ENCODE measurements at places on chromosomes 7 and 10.

GRCh38 chr7:55444786-55445185, 79.6 kb downstream of the LANCL2 start:
- DNase-seq: no peak

GRCh38 chr10:126135941-126136595, 239.7 kb downstream of the FANK1 start:
- DNase-seq: no peak

- DNase-seq: no peak
Measured at GRCh38 chr10:125010362-125010761, 68.4 kb downstream of the ZRANB1 start.

DNA sequence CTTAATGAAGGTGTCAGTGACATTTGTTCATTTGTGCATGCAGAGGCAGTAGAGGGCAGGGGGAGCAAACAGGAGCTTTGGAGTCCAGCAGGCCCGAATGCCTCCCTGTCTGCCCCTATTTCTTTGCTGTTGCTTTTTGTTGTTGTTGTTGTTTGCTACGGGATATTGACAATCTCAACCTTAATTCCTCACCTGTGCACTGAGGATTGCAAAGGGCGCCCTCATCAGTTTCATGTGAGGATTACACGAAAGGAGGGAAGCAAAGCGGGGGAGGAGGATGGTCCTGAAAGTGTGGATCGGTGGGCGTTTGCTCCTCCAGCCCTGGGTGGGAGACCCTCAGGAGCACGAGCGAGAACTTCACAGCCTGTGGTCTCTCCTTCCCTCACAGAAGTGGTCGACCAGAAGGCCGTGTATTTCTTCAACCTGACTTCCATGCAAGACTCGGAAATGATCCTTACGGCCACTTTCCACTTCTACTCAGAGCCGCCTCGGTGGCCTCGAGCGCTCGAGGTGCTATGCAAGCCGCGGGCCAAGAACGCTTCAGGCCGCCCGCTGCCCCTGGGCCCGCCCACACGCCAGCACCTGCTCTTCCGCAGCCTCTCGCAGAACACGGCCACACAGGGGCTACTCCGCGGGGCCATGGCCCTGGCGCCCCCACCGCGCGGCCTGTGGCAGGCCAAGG, 9.6 kb downstream of the GDF10 start:
- peak; percentile 43 for DNase-seq

GRCh38 chr7:148772297-148773089, 73.8 kb downstream of the CUL1 start:
- peak; percentile 51 for DNase-seq

DNA sequence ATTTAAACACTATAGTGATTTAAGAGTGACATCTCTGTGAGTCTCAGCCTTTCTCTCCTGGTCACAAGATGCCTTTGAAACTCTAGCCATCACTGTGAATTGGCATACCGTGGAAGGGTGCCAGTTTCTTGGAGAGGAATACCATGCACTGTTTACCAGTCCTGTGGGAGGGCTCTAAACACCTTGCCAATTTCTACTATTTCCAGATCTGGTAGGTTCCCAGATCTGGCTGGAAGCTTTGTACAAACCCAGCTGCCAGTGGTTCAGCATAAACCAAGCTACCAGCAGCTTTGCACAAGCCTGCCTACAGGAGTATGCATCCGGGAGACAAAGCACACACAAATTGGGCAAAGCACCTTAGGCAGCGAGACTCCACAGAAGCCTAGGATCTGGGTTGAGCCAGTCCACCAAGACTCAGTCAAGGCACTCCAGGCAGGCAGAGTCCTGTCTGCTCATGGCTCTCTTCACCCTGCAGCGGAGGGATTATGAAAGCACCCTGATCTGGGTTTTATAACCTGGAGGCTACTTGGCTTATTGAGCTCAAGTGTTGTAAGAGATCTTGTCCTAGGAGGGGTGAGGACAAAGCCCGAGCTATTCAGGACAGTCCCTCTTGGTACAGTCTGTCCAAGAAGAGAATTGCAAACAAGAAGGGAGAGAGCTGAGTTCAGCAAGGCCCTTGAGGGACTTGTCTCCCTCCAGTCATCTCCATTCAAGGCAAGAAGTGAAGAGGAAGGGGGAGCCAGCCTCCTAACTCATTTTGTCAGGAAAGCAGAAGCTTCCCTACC, 23.6 kb downstream of the MCM10 start:
- DNase-seq: no peak

GRCh38 chr7:50262446-50262845, 42.1 kb upstream of the IKZF1 start:
- DNase-seq: no peak

DNA sequence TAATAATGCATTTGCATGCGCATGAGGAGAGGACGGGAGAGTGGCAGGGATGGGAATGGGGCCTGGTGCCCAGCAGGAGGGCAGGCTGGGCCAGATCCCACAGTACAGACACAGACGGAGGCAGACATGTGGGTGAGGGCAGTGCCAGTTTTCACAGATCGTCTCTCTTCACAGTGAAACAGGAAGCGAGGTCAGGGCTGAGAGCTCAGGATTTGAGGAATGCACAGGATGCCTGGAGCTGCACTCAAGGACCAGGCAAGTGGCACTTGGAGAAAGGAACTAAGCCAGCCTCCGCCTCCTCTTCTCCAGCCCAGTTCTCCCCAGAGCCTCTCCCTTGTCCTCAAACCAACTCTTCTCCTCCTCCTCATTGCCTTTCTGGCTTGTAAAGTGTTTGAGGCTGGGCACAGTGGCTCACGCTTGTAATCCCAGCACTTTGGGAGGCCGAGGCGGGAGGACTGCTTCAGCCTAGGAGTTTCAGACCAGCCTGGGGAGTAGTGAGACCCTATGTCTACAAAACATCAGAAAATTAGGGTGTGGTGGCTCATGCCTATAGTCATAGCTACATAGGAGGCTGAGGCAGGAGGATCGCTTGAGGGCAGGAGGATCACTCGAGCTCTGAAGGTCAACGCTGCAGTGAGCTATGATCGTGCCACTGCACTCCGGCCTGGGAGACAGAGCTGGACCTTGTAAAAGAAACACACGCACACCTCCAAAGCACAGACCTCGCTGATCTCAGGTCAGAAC, 115.2 kb downstream of the HIP1 start:
- no peak for DNase-seq

DNA sequence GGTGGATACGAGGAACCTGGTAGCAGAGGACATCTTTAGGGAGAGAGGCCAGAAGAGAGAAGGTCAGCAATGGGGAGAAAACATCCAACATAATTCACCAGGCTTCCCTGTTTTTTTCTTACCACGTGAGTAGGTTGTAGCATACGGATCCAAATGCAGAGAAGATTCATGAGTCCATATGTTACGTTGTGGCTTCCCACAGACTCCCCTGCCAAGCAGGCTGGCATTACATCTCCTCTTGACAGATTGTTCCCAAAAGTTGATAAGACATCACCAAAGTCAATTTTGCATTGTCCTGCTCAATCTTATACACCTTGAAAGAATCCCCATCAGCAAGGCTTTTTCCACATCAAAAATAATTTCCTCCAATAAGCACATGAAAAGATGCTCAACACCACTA, 39.7 kb downstream of the DRGX start:
- no peak for DNase-seq

- DNase-seq: no peak
Measured at GRCh38 chr10:31294558-31294957, 24.5 kb upstream of the ZEB1 start.

DNA sequence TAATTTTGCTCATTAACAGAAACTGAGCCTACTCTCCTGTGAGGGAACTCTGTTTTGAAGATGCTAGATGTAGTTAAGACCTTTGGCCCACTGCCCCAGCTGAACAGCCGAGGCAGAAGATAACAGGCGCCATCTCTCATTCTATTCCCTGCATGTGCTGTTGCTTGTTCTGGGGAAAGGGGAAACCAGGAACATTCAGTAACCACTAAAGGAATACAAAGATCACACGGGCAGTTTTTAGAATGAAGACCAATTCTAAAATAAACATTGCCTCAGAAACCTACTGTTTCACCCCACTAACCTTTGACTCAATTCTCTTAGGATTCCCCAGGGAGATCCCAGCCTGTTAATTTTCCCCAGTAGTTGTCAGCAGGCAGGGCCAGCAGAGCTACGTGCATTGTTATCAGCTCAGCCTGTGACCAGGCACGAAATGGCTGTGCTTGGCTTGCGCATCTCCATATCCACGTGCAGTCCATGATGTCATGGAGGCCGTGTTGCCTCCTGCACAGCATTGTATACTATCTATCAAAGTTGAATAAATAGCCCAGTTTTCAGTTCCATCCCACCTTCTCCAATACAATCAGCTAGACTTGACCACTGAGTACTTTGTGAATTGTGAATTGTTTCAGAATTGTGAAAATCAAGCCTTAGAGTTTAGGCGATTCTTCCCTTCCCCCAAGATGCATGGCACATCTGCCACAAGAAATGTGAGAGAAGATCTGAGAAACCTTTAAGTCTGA, 36.0 kb downstream of the ANK3 start:
- DNase-seq: no peak

- no peak for DNase-seq
Measured at GRCh38 chr7:50743016-50743415, 39.7 kb downstream of the GRB10 start.

DNA sequence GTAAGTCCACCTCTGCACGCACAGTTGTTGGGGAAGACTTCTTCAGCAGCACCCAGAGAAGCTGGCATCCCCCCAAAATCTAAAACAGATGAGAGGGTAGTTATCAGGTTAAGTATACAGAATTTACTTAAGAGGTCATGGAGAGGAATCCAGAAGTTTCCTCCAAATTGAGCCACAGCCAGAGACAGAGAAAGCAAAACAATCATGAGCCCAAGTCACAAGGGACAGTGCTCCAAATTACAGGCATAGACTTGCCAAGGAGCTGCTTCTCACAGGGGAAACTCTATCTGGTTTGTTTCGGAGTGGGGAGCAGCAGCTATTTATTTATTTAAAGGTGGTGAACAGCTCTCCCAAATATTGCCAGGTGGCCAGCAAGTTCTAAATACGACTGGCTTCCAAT, 308.4 kb downstream of the SKIDA1 start:
- DNase-seq: no peak

GRCh38 chr7:94178230-94178629, 174.1 kb upstream of the BET1 start:
- no peak for DNase-seq

DNA sequence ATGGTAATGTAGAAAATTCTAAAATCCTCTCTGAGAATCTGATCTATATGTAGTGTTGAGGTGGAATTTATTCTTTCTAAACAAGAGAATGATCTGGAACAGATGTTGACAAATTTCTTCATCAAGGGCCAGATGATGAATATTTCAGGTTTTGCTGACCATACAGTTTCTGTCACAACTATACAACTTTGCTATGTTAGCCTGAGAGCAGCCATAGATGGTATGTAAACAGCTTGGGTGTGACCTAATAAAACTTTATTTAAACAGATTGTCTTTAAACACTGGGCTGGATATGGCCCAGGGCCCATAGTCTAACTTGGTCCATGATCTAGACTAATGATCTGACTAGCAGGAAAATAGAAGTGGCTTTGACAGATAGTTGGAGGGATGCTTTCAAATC, 213.6 kb upstream of the CELF2 start:
- no peak for DNase-seq

DNA sequence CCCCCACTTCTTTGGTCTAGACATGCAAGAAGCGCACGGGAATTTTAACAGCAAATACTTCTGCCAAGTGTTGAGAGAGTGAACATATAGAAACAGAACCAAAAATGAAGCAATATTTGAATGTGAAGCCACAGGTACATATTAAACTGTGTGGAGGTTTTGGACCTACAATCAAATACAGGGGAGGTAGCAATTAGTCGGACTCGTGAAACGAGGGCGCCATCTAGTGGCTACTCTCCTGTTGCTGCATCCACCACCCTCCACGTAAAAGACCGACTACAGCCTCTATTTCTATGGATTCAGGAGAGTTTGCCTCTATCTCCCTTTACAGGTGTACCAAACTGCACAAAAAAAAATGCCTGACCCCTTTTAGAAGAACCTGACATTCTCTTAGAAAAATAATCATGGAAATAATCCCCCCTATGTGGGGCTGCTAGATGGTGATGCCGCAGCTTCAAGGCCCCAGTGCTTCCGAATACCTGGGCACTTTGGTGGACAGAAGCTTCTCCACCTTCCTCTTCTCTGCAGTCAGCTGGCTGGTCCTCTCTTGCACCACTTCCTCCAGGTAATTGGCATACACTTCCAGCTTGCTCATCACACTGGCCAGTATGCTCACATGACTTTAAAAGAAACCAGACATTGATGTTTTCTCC, 31.7 kb downstream of the TECTB start:
- peak; percentile 87 for DNase-seq

DNA sequence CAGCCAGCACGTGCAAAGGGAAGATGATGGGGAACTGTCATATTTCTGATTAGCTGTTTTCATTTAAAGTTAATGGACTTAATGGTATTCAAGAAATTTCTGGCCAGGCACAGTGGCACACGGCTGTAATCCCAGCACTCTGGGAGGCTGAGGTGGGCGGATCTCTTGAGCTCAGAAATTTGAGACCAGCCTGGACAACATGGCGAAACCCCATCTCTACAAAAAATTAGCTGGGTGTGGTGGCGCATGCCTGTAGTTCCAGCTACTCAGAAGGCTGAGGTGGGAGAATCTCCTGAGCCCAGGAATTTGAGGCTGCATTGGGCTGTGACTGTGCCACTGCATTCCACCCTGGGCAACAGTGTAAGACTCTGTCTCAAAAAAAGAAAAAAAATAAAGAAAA, 18.7 kb downstream of the STN1 start:
- DNase-seq: no peak

GRCh38 chr7:27172823-27173510, 1.2 kb downstream of the HOXA10 start:
- peak; percentile 22 for DNase-seq

DNA sequence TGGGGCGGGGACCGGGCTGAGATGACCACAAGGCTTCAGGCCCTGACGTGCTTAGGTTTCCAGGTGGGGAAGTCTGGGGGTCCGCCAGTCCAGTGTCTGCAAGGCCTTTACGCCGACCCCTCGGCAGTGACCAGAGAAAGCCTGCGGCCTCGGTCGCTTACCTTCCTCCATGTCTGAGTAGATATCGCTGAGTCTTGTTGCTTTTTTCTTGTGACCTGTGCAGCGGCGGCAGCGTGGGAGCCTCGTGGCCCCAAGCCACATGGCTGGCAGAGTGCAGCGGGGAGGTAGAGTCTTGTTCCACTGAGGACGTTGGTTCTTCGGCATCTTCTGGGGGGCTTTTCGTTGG, 329 bp downstream of the NOLC1 start:
- DNase-seq: peak; percentile 71

- no peak for DNase-seq
Measured at GRCh38 chr7:155337946-155338631, 40.4 kb downstream of the INSIG1 start.

GRCh38 chr7:126185959-126186580, 1066.7 kb downstream of the GRM8 start:
- DNase-seq: no peak

- DNase-seq: no peak
Measured at GRCh38 chr10:129900825-129901224, 63.2 kb downstream of the EBF3 start.

- DNase-seq: no peak
Measured at GRCh38 chr10:109866168-109866994, 56.9 kb downstream of the XPNPEP1 start.

DNA sequence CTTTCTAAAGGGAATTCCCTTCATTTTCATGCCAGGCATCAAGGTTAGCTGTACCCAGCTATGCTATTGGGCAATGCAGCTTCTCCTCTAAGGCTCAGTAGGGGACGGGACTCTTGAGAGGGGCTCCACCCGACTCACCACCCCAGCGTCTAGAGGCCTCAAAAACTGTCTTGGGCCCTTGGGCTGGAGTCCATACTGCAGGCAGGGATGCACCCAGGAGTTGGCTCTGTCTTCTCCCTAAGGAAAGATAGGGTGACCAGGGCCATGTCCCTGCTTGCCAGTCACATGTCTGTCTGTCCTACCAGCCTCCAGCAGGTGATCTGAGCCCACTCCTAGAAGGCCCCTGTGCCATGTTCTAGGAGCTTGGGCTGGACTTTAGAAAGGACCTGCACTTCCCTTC, 1.2 kb downstream of the OPN4 start:
- DNase-seq: no peak

All from activated CD4-positive, alpha-beta T cell treated with anti-CD3 and anti-CD28 coated beads for 48 hours (primary cell).